Lower leg skin (tissue), 4 donors: ENCODE measurements at places on chromosomes 3 and 15. TPM values are rescaled to one million over a fixed set of nuclear protein-coding genes. Genes with fewer than 3 reads are reported as not detected.

- DNase-seq = peak; percentile 36
Observed at GRCh38 chr15:69509131-69509530, 56.5 kb downstream of the RPLP1 start.

DNA sequence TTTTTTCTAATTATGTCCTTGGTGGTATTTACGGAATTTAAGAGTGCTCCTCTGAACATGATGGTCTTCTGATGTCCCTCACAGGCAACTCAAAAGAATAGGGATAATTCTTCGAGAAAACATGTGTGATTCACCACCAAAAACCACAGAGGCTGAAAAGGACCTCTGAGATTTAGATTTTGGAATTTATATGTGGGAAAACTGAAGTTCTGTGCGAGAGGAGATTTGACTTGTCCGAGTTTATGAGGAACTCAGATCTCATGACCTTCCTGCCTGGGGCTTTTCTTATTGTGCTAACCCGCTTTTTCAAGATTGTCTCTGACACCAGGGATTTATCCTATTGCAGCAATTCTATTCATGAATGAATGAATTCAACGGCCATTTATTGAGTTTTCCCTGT, 142.4 kb downstream of the FAM43A start:
- no peak for DNase-seq

DNA sequence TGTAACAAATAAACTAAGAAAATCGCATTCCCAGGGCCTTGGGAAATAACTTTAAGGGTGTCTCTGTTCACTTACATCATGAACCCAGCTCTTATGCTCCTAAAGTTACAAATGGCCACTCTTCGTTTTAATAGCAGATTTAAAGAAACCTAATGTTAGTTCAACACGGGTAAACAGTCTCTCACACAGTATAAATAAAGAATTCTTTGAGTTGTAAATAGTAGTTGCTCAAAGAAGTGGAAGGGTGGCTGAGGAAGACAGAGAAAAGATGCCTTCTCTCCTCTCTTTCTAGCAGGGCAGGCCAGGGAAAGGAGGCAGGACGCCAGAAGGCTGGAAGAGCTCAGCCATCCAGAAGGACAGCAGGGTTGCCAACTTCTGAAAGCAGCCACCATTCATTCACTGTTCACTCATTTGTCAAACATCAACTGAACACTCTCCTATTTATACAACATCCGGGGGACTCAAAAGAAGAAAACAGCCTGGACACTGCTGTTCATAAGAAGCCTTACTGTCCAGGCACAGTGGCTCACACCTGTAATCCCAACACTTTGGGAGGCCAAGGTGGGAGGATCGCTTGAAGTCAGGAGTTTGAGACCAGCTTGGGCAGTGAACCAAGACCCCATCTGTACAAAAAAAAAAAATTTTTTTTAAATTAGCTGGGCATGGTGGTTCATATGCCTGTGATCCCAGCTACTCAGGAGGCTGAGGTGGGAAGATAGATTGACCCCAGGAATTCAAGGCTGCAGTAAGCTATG, 47.3 kb downstream of the WWTR1 start:
- DNase-seq = no peak

GRCh38 chr3:109059264-109059663, 58.7 kb downstream of the MORC1 start:
- no peak for DNase-seq

The LMOD3 gene
- total RNA-seq = not detected

DNA sequence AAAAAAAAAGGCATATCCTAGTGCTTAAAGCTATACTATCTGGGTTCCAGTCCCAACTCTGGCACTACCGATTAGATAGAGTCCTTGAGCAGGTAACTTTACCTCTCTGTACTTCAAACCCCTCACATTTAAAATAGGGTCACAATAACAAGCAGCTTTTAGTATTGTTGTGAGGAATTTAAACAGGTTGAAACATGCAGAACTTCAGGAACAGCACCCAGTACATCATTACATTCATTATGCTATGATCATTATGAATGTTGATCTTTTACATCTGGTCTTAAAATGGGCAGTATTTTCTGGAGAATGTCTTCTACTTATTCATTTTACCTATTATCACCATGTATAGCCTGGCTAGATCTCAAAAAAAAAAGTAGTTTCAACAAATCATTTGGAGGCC, 176.1 kb upstream of the CCDC54 start:
- DNase-seq = no peak

DNA sequence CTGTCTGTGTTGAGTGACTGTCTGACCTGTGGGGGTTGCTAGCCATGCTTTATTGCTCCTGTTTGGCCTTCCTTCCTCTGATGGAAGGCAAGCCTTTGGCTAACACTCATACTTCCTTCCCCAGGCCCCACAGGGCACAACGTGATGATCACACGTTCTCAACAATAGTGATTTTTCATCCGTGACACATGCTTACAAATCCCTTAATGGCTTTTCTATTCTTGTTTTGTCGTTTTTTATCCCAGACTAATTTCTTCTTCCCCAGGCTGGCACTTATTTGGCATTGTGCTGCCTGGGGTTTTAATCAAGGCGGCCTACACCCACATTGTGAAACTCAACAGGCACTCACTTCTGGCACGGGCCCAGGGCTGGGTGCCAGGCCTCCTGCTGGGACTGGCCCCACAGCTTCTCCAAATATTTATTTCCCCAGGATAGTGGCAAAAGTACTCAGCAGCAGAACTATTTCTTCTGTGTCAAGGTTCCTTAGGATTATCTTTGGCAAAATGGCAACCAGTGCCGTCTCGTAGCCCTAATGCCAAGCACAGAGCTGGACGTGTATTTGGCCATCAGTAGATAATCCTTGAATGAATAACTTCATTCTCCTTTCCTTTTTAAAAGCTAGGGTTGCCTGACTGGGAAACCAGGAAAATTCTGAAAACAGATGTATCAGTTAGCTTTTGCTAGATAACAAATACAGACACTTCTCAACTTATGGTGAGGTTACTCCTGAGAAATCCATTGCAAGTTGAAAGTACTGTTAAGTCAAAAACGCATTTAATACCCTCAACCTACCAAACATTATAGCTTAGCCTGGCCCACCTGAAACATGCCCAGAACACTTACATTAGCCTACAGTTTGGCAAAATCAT, 30.6 kb downstream of the CMTM7 start:
- peak; percentile 97 for DNase-seq

The ADGRG7 gene
- total RNA-seq = not detected

- DNase-seq = no peak
Observed at GRCh38 chr15:77508541-77509243, 88.0 kb downstream of the HMG20A start.

The SLC7A14 gene
- total RNA-seq = not detected

DNA sequence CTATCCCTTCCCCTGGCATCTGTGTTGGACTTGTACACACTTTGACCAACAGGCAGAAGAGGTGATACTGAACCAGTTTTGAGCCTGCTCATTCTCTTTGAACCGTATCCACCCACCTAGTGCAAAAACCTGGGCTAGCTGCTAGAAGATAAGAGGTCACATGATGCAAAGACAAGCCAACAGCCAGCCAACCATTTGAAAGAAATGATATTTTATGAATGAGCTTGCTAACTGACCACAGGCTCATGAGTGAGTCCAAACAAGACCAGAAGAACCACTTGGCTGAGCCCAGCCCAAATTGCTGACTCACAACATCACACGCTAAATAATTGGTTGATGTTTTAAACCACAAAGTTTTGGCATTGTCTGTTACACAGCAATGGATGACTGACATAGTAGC, 74.0 kb upstream of the CTNNB1 start:
- DNase-seq = no peak

DNA sequence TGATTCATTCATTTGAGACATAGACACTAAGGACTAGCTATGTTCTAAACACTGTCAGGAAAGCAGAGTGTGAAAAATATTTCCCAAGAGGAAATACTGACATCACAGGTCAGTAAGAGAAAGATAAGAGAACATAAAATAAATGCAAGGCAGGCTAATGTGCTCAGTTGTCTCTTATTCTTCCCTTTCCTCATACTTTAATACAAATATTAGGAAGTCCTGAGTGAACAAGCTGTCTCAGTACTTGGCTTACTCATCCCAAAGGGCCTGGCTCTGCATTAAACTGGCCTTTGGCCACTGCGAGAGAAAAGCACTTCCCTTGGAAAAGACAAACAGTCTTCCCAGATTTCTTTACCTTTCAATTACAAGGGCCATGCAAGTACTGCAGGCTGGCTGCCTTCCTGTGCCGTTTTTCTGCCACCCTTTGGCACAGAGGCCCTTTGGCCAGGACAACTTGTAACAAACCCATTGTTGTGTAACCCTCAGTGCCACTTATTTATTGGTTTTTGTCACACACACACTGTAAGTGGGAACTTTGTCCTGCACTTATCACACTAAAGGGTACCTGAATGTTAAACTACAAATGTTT, 31.7 kb downstream of the EDC3 start:
- DNase-seq = no peak

GRCh38 chr3:10206166-10206511, 41.4 kb downstream of the IRAK2 start:
- no peak for DNase-seq

DNA sequence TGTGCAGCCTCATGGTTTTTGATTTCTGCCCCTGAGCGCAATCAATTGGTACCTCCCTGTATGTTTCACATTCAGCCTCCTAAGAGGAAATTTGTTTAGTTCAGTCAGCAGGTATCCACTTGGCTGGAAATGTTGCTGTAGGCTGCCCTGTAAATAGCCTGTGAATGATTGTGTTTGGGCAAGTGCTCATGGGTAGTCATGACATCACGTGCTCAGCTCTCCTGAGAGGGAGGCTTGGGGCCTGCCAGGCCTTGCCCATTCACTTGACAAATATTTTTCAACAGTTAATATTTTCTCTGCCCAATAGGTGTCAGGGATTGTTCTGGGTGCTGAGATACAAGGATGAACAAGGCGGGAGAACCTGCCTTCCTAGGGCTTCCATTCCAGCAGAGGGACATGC, 13.3 kb downstream of the HRH1 start:
- no peak for DNase-seq

The TMEM212 gene
- not detected for total RNA-seq

DNA sequence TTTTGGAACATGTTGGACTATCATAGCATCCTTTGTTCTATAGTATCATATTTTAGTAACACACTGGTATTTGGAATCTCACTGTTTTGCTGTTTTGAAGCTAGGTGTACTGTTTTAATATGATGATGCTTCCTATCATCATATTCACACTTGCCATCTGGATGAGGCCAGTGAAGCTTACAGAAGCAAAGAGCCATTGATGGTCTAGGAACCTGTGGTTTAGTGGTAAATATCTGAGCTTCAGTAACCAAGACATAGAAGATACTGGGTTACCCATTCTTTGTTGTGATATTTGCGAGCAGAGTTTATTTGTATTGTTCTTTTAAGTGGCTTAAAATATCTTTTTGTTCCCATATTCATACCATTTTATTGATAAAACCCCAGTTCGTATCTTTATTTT, 304.1 kb downstream of the SATB1 start:
- DNase-seq = no peak

GRCh38 chr15:23420806-23421575, 26.1 kb downstream of the GOLGA6L2 start:
- no peak for DNase-seq

DNA sequence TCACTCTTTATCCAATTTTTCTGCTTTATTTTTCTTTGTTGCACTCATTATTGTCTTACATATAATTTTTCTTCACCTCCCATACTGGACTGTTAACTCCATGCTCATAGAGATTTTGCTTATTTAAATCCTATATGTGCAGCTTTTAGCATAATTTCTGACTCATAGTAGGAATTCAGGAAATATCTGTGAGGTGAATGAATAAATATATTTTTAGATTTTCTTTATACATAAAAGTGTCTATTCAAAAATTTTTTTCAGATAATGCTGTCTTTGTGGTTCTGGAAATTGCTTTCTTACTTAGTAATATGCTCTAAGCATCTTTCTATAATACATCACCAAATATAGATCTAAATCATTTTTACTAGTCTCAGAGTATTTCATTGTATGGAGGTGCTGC, 191.8 kb upstream of the SUCLG2 start:
- no peak for DNase-seq

The EXD1 gene
- not detected for total RNA-seq

DNA sequence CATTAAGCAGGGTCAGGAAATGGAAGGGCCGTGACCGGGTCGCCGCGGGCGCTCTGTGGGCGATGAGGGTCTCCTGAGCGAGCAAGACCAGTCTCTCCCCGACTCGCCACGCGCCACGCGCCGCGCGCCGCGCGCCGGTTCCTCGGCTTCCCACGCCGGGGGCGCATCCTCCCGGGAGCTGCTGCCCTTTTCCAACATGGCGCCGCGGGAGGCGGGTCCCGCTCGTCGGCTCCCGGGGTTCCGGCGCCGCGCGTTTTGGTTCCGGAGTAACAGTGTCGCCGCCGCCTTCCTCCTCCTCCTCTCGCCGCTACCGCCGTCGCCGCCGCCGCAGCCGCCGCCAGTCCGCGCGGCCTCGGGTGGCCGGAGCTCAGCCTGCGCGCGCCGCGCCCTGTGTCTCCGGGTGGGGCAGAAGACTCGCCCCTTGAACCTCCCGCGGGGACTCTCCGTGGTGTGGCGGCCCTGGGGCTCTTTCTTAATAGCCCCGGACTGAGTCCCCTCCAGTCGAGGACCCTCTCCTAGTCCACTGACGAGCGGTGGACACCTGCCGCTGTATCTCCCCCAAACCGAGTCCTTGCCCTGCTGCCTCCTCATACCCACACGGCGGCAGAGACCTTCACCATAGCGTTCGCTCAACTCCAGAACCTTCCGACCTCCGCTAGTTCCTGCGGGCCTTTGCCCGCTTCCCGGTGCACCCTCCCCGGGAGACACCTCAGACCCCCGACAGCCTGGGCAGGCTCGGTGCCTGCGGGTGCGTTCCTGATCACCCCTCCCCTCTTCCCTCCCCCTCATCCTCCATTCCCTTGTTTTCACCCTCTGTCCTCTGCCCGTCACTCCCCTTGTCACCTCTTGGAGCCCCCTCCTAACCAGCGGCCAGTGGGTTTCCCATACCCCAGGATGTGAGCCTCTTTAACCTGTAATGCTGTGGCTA, at the start of gene MAP2K5:
Gene MAP2K5 (plus strand): TSS at position 284 of the 928 bp plus-strand sequence. CDS start 633 bp downstream, at position 917.
- DNase-seq = peak; percentile 97

DNA sequence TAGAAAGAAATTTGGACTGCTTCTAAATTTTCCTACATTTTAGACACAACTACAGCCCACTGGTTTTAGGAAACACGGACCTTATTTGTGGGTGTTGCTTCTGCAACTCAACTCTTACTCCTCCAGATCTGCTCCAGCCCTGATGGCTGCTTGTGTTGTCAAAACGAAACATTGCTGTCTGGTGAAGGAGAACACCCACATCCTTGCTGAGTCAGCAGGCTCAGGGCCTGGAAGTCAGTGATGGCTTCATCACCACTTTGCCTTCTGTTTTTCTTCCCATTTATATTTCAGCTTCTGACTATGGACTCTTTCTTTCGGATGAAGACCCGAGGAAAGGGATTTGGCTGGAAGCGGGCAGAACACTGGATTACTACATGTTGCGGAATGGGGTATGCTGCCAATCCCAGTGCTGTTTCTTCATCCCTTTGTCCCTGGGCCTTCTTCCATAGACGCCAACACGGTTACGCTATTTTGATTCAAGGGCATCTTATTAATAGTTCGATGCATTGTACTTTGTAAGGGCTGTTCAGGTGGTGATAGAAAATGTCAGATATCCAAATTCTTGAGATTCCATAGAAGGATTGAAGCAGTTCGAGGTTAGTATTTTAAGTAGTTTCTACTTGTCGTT, 392.6 kb upstream of the TPM1 start:
- DNase-seq = no peak

GRCh38 chr15:34292621-34293020, 45.0 kb downstream of the SLC12A6 start:
- no peak for DNase-seq

GRCh38 chr3:43865887-43866528, 175.3 kb downstream of the ABHD5 start:
- no peak for DNase-seq

- no peak for DNase-seq
Observed at GRCh38 chr15:41048397-41048796, 67.7 kb downstream of the INO80 start.
